HEK293T (cell line): ENCODE measurements at places on chromosomes 4 and X.

DNA sequence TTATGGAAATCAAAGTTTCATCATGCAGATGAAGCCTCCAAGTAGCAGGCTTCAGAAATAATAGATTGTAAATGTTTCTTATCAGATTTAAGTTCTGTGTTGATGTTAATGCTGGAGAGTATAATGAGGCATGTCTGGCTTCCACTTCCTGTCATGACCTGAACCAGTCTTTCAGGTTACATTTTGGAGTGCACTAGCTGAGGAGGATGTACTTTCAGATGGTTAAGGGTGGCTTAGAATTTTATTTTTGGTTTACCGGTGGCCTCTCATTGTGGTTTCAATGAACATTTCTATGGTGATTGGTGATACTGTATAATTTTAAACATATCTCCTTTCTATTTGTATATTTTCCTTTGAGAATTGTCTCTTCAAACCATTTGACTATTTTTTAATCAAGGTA, 890.4 kb downstream of the SH3BGRL start:
- DNase-seq = no peak

DNA sequence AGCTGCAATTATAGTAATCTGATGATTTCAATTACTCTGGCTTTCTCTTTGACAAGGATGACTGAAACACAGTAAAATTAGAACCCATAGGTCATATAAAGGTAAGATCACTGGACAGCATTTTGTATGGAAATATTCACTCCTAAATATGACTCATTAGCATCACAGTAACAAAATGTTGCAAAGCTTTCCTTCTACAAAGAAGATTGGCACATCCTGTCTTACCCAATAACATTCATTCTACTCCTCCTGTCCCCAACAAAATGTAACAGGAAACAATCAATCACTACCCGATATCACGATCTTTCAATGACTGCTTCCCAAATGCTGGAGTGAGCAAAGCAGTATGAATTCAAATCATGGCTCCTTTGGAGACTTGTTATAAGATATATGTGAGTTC, 95.3 kb downstream of the FANCB start:
- DNase-seq = no peak

DNA sequence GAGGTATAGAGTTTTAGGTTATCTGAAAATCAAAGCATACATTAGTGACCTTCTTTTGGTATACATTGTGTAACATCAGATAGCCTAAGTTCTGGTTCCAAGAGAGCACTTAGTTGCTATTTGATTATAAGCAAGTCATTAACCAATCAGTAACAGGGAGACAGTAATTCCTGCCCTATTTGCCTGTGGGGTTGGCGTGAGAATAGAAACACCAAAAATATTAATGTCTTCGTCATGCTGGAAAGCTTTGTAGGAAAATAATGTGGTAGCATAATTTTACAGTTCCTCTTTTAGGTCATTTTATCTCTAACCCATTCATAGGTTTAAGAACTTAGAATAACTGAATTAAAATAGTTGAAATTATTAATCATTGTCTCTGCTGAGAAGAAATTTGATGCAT, 37.8 kb downstream of the NPNT start:
- DNase-seq = no peak

DNA sequence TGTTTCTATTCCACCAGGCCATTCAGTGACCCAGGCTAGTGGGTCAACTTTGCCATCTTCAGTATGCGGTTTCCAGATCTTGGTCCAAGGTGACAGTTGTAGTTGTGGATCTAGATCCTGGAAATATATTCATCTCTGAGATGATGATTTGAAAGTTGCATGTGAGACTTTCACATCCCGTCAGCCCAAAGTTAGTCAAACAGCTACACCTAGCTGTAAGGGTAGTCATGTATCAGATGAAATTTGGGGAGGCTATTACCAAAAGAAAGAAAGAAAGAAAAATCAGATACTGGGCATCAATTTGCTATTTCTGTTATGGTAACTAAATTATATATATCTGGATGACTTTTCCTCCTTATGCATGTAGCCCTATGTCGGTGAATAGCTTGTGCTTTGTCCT, 259.4 kb upstream of the ARX start:
- no peak for DNase-seq

GRCh38 chr4:183621875-183622274, 37.1 kb downstream of the RWDD4 start:
- no peak for DNase-seq

- DNase-seq = peak; percentile 53
Measured at GRCh38 chr4:10115797-10116568, 616 bp downstream of the WDR1 start.

- DNase-seq = no peak
Measured at GRCh38 chr4:146170149-146170548, 5.4 kb upstream of the LSM6 start.

GRCh38 chr4:145213245-145213644, 32.9 kb upstream of the OTUD4 start:
- no peak for DNase-seq

GRCh38 chrX:130719413-130719812, 183.6 kb downstream of the ENOX2 start:
- DNase-seq = no peak

GRCh38 chrX:151393514-151393913, 3.5 kb upstream of the VMA21 start:
- DNase-seq = no peak

GRCh38 chr4:87144356-87144755, 76.1 kb downstream of the KLHL8 start:
- DNase-seq = no peak

GRCh38 chr4:185122681-185123345, 20.3 kb upstream of the SLC25A4 start:
- no peak for DNase-seq

- DNase-seq = no peak
Measured at GRCh38 chr4:186536285-186536684, 19.1 kb downstream of the MTNR1A start.

DNA sequence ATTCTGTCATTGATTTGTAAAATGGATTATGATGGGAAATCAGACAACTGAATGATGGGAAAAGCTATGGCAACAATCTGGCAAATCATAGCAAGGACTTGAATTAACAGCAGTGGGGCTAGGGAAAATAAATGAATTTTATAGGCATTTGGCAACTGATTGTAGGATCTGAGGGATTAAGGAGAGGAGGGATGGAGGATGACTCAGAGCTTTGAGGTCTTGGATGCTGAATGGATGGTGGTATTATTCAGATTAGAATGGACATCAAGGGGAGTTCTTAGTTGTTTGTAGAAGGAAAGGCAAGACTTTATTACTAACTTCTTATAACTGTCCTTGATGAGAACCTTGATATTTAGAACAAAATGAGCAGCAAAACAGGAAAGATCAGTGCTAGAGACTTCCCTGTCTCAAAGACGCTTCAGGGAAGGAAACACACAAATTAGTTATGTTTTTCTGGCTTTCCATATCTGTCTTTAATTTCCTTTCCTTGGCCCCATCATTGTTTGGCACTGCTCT, 51.4 kb upstream of the HHIP start:
- DNase-seq = no peak

DNA sequence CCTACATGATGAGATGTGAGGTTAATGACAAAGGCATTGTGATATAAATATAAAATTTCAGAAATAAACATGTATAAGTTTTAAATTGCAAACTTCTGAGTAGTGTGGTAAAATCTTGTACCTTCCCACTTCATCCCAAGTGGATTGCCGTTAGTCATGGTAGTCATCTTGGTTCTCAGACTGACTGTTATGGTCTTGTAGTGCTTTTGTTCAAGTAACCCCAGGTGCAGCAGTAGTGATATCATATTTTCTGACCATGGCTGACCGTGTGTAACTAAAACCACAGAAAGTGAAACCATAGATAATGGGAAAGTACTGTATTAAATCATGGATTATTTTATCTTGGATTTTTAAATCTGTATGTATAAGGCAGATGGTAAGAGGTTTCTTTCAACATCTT, 74.8 kb upstream of the SLIT2 start:
- DNase-seq = no peak

GRCh38 chr4:26008737-26009136, 94.7 kb downstream of the SMIM20 start:
- DNase-seq = no peak

DNA sequence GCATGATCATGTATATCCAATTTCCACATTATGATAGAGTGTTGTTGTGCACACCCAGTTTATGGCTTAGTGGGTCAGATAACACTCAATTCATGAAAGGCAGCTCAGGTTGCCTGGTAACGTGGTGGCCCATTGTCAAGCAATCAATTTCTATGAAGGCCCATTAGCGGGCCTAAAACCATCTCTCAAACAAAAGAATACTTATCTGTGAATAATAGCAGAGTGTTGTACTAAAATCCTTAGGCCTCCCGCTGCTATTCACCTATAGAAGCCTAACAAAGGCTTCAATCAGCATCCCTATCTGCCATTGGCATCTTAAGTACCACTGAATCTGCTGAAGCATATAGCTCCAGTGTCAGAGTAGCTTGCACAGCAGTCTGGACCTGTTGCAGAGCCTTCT, 849.6 kb upstream of the POU3F4 start:
- no peak for DNase-seq

- DNase-seq = no peak
Measured at GRCh38 chr4:128244379-128244778, 43.2 kb downstream of the PGRMC2 start.
